ENCODE measurements at places on chromosomes 1 and 21.

- no peak for DNase-seq
These were observed 3.8 kb downstream of the PHGDH start for GRCh38 chr1:119715542-119715941.

GRCh38 chr1:95028954-95029353 lies 43.8 kb downstream of the ALG14 start:
- no peak for DNase-seq

DNA sequence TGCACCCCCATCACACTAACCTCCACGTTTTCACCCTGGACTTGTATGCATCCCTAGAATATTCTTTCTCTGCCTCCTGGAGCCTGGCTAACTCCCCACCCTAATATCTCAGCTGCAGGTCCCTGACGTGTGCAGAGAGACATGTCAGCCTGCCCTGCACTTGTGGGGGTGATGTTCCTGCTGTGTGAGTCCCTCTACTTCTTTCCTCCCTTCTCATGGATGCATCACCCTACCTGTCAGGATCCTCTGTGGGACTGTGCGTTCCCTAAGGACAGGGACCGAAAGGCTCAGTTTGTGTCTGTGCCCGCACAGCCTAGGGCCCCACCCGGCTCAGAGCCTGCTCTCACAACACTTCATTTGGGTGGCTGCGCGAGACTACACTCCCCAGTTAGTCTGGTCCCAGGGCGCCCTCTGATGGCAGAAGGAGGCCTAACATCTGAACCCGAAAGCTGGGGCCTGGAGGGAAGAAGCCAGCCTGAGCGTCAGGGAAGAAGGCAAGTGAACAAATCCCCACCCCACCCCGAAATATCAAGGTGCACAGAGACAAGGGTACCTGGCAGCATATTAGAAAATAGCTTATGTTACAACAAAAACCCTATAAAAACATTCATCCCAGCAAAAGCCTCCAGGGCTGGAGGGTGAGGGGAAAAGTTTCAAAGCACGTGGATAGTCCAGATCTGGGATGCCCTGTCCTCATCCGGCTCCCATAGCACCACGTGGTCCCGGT lies 3.7 kb downstream of the CD52 start:
- peak; percentile 88 for DNase-seq

GRCh38 chr1:113452921-113453770 lies 62.8 kb downstream of the MAGI3 start:
- no peak for DNase-seq

- DNase-seq, result no peak
These were observed 3.3 kb downstream of the KLHL21 start for GRCh38 chr1:6599141-6599975.

DNA sequence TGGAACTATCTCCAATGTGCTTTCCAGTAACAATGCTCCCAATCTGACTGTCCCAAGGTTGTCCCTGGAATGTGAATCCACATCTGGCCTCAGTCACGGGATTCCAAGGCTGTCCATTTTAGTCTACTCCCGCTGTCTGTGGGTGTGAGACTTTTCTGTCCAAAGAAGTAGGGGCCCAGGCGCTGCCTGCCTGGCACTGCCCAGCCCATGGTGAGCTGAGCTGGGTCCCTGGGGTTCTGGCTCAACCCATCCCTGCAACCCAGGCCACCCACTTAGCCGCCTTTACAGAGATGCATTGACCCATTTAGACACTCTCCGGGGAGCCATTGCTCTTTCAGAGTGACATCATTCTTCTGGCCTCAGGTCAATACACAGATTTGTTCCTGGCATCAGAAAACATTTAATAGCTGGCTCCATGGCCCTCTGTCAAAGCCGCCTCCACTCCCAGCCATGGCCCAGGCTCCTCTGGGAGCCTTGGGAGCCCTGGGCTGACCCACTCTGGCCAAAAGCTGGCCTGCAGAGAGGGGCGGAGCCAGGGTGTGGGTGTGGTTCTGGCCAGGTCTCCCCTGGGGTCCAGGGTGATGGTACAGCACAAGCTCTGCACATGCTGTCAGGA lies 47.2 kb upstream of the PAX7 start:
- DNase-seq, result no peak

DNA sequence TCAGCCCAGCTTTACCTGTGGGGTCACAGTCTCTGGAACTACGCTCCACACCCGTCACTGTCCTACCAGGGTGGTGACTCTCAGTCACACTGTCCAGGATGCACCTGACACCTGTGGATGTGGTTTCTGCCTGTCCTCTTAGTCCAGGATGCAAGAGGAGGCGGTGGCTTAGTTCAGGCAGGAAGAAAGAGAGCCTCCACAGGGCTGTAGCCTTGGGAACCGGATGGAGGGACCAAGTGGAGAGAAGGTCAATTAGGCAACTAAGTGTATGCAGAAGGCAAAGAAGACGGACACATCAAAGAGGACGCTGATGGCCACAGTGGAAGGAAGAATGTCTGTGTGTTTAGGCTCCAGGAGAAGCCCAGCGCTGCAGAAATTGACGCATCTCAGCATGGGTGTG lies 153.9 kb upstream of the IRF2BP2 start:
- no peak for DNase-seq

DNA sequence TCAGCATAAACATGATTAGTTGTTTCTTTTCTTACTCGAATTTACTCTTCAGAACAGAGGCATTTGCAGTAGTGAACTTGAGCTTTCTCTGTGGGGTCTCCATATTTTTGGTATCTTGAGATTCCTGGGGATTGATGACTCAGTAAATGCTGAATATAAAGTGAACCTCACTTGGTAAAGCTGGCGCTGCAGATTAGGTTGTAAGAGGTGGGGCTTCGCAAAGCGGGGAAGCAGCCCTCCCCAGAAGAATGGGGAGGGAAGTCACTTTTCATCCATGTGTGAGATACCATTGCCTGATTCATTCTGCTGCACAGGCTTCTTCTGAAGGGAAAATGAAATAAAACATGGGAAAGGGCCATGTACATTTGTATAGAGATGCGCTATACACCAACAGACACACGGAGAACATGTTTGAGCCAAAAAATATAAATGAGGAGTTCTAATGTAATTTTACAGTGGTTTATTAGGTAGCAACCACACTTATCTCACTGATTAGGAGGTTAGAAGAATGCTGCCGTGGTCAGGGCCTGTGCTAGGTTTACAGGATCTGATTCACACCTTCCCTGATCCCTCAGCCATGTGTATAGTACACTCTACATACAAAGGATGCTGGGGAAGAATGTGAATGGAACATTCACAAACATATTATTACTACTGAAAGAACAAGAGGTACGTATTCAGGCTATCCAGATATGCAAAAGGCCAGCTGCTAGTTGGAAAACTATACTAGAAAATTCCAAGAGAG lies 63.5 kb downstream of the DNTTIP2 start:
- no peak for DNase-seq

DNA sequence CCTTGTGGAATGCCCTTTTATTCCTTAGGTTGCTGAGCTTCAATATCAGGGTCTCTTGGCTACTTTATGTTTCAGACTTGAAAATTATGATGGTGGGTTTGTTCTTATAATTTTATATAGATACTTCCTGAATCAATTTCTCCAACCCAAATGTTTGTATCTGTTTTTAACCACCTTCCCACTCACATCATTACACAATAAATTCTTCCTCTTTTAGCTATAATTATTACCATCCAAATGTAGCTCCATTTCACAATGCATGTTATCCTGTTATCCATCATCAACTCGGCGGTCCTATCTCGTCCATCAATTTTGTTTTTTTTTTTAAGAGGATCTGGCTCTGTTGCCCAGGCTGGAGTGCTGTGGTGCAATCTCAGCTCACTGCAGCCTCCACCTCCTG lies 357.6 kb upstream of the ZP4 start:
- DNase-seq, result no peak
